ENCODE measurements at places on chromosomes 5 and 9.

DNA sequence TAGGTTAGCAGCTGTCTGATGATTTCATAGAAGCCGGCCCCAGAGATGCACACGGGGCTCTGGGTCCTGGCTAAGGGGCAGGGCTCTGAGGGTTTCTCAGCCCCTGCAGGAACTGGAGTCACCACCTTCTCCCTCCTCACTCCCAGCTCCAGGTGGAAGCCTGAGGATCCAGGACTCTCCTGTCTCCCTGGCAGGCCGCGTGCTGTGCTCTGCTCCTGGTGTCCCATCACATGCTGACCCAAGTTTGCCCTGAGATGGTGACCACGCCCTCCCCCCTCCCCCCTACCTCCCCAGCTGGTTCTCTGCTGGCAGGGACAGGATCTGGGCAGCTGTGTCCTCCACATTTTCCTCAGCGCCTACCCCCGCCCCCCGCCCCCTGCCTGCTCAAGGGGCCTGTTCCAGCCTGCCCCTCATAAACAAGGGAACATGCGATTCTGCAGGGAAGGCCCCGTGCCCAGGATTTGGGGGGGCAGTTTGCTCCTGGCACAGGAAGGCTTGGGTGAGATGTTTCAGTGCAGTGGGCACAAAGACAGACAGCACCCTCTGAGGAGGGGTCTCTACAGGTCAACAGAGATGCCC lies 87.4 kb downstream of the PSD2 start:
- no peak for DNase-seq

DNA sequence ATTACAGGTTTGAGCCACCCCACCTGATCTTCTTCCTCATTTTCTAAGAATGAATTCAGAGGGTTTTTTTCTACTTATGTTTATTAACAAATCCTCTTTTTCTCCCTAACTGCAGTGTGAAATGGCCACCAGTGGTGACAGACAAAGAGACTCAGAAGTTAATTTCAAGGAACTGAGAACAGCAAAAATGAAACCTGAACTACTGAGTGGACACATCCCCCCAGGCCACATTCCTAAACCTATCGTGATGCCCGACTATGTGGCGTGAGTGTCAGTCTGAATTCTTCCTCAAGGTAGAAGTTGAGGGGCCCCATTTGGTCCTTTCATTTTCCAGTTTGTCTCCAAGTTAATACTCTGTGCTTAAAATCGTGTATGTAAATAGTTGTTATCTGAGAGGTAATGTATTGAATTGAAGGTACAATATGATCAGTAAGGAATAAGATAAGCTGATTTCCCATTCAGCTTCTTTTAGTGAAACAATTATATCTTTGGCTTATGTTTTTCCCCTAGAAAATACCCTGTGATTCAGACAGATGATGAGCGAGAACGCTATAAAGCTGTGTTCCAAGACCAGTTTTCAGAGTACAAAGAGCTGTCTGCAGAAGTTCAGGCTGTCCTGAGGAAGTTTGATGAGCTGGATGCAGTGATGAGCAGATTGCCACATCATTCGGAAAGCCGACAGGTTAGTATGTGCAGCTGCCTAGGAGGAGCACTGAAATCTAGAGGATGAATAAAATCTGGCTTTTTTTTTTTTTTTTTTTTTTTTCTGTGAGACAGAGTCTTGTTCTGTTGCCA lies 17.7 kb downstream of the MARVELD2 start:
- no peak for DNase-seq

- no peak for DNase-seq
Observed at GRCh38 chr5:146199176-146199815, 4.1 kb upstream of the RBM27 start.

GRCh38 chr5:143693651-143694252 lies 118.2 kb upstream of the HMHB1 start:
- no peak for DNase-seq

DNA sequence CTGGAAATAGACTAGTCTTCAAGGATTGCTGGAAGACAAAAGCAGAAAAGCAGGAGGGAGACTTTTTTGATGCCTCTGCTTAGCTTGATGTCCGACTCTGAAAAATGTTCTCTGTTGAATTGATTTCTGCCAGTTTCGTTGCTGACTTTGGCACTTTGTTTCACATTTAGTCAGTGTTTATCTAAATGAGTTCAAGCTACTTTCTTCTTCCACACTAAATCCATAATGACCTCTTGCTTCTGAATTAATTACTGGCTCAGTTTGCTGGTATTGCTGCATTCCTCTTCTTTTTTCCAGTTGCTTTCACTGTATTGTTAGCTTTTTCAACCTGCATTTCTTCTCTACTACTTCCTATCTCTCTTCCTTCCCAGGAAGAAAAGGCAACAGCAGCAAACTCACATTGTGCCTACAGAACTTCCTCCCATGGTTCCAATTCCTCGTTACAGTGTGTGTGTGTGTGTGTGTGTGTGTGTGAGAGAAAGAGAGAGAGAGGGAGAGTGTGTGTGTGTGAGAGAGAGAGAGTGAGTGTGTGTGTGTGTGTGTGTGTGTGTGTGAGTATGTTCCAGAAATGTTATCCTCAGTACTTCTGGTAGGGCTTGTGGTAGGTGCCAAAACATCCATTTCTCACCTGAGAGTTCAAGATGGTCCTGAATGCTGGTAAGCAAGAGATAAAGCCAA lies 234.8 kb downstream of the CSNK1G3 start:
- DNase-seq, result no peak

GRCh38 chr9:1267141-1267570 lies 217.0 kb downstream of the DMRT2 start:
- DNase-seq, result no peak

DNA sequence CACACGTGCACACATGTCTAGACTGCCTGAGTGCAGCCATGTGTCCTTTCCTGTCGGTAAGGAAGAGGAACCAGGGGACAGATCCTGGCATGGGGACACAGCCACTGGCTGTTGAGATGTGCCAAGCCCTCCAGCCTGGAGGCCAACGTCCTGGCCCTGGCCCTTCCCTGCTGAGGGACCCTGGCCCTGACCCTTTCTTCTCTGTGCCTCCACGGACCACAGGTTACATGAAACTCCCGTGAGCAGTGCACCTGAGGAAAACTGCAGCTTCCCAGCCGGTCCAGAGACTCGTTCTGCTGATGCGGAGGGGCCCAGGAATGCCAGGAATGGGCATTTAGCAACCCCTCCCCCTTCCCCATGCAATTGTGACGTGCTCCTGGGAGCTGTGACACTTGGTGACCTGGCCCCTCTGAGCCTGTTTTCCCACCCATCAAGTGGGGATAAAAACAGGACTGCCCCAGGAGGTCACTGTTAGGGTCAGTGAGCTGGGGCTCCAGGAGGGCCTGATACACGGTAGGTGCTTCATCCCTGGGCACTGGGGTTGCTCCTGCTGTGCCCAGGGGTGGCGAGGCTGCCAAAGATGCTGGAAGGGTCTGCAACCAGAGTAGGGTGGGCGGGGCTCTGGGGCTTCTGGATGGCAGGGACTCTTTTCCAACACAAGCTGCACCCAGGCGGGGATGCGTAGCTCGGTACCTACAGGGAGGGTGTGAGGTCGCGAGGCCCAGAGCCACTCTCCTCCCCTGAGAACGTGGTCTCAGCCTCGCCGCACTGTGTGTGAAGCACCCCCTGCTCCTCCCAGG lies 151.5 kb downstream of the C9orf50 start:
- no peak for DNase-seq

DNA sequence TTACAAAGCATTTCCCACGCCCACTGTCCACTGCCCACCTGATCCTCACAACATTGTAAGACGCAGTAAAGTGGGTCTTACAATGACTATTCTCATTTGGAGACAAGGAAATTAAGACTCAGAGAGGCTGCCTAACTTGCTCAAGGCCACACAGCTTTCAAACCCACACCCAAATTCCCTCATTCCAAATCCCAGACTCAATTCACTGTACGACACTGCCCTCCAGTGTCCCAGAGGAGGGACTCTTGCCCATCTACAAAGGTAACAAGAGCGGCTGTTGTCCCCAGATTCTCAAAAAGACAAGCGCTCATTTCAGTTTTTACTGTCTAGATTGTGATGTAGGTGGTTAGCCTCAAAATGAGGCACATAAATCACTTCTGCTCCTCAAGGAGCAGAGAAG lies 184.6 kb downstream of the ACTL7B start:
- DNase-seq, result no peak

GRCh38 chr5:171825051-171825450 lies 39.4 kb downstream of the SMIM23 start:
- no peak for DNase-seq

- DNase-seq, result no peak
Observed at GRCh38 chr9:2771661-2772060, 54.4 kb downstream of the KCNV2 start.
